ENCODE measurements at places on chromosomes 7 and 10.

- DNase-seq = no peak
These were observed 4.5 kb upstream of the PRKAR1B start for GRCh38 chr7:731440-732085.

DNA sequence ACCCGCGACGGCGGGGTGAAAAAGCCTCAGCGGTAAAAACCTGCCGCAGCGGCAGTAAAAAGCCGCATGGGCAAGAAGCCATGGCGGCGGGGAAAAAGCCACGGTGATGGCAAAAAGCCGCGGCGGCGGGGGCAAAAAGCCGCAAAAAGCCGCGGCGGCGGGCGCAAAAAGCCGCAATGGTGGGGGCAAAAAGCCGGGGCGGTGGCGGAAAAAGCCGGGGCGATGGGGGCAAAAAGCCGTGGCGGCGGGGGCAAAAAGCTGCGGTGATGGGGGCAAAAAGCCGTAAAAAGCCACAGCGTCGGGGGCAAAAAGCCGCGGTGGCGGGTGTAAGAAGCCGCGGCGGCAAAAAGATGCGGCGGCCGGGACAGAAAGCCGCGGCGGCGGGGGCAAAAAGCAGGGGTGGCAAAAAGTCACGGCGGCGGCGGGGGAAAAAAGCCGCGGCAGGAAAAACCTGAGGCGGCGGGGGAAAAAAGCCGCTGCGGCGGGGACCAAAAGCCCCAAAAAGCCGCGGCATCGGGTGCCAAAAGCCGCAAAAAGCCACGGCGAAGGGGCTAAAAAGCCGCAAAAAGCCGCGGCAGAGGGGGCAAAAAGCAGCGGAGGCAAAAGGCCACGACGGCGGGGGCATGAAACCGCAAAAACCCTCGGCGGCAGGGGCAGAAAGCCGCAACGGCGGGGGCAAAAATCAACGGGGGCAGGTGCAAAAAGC, 488.5 kb downstream of the ZNF33B start:
- no peak for DNase-seq

DNA sequence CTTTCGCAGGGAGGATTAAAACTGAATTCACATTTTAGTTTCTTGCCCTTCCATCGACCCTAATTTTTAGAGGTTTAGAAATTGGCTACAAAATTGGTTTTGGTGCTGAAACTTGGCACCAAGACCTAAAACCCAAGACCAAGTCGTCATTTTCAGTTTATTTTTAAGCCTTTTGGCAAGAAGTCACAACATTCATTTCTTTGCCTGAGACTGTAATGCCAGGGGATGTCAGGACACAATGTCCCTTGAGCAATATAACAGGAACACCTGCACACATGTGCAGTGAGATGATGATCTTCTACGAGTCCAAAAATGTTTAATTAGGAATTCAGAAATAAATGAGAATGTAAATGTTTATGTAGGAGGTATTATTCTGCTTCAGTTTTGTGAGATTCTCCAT, 335.4 kb upstream of the ANKRD30A start:
- no peak for DNase-seq

DNA sequence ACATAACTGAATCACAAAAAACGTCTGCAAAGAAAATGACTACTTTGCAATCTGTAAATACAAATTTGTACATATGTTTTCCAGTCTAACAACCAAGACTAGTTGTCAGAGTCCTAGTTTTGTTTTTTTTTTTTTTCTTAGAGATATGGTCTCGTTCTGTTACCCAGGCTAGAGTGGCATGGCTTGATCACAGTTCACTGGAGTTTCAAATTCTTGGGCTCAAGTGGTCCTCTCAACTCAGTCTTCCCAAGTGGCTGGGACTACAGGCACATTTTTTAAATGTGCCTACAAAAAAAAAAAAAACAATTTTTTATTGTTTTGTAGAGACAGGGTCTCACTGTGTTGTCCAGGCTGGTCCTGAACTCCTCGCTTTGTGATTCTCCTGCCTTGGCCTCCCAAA, 70.8 kb downstream of the ORC5 start:
- no peak for DNase-seq

GRCh38 chr10:5987747-5988146, 10.4 kb upstream of the IL15RA start:
- DNase-seq = no peak

DNA sequence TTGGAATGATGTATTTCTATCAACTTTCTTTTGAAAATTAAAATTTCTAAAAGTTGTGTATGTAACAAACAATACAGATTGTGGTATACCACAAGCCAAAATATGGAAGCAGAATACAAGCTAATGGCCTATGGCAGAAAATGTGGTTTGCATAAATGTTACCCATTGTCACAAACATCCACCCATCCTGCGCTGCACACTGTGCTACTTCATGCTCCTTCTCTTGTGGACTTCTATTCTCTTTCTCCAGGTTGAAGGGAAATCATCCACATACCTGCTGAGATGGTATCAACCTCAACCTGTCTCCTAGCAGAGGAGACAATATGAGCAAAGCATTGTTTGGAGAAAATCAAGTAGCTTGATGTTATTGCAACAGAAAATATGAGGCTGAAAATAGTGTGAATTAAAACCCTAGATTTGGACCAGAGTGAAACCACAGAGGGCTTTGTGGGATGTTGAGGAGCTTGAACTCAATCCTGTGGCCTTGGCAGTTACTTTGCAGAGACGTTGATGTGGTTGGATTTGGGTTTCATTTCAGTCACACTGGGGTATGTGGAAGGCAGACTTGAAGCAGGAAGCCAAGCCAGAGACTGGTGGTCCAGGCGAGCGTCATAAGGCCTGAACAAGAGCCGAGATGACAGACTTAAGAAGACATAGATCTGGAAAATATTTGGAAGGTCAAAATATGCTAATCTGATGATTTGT, 63.8 kb downstream of the ICA1 start:
- no peak for DNase-seq

DNA sequence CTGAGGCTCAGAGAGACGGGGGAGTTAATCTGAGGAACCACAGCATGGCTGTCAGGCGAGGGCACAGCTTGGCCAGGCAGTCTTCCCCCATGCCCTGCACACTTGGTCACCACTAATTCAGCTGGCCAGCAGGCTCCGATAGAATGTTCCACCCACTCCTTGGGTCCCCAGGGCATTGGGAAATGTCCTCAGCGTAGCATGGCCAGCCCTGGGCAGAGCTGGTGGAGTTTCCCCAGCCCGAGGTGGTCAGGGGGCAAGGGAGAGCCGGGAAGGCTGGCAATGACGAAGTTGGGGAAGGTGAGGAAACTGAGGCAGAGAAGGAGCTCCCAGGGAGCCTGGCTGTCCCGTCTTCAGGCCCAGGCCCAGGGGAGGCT, 12.1 kb upstream of the GRIFIN start:
- DNase-seq = no peak

DNA sequence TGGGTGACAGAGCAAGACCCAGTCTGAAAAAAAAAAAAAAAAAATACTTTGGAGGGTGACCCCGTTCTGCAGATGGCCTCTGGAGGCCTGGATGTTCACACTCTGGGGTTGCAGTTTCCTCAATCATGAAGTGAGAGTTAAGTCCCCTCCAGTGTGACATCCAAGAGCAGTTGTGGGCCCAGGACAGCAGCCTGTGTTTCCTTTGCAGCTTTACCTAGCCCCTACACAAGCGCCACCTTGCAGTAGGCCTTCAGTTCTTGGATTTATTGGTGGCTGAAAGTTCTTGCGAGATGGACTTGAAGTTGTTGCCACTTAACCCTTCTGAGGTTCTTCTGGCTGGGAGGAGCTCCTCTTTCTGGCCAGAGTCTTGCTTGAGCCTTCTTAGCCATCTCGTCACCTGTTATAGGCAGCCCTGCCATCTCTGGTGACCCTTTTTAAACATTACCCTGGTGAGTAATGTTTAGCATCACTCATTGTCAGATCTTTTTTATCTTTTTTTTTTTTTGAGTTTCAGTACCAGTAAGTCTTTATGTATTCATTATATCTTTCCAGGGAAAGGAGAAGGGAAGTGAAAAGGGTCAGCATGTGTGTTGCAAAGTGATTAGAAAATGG, 3.4 kb upstream of the ACTR3C start:
- DNase-seq = no peak

GRCh38 chr7:152847386-152847908, 87.9 kb downstream of the ACTR3B start:
- DNase-seq = no peak

DNA sequence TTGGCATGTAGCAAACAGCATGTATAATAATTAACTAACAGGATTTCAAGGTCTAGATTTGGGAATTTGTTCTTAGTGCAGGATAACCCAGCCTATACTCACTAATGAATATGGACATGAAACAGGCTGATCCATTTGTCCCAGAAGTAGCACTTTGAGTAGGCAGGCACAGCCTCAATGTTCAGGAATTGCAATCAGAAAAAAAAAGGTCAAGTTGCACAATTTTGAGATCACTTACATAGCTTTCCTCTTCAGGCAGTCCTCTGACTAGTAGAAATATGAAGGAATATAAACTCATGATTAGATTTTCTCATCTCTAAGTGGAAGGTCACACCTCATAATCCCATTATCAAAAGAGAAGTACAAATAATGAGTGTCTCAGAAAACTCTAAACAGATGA, 921.4 kb upstream of the CELF2 start:
- no peak for DNase-seq

DNA sequence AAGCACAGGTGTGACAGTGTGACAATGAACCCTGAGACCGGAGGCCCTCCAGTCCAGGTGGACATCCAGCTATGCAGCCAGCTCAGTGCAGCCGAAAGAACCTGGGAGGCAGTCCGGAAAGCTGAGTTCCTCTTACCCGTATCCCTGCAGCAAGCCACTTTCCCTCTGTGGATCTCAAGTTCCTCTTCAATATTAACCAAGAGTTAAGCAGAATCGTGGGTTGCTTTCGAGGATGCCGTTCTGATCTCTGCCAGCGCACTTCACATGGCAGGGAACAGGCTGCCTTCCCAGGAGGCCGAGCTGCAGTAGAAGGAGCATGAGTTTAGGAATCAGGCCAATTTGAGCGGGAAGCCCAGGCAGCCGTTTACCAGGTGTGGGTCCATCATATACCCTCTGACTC, 591.6 kb downstream of the SDK1 start:
- no peak for DNase-seq

DNA sequence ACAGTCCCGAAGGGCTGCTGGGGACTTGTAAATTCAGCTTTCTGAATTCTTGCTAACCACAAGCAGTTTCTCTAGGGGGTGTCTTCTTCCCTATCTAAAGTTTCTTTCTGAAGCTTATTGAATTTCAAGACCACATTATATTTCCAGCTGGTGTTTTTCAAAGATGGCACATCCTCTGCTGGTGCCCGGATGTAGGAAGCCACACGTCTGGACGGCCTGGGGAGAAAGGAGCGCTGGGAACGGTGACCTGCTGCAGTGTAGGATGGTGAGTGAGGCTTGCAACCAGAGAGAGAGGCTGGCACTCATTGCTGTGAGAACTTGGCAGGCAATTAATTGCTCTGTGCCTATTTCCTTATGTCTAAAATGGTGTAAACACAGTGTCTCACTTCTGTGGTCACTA, 776.4 kb downstream of the TYW1 start:
- DNase-seq = no peak

DNA sequence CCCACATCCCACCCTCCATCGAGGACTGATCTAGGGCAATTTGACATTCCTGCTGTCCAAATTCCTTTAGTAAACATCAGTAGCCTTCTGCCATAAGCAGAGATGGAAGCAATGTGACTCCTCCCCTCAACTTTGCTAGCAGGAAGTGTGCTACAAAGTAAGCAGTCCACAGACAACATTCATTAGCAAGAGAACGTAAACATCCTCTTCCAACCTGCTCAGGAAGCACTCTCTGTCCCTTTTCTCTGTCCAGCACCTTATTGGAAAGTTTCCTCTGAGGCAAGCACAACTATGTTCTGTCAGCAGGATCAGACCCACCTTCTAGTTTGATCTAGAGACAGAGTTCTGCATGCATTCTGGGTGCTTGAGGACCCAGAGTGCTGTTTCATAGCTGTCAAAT, 48.1 kb upstream of the LRGUK start:
- no peak for DNase-seq

DNA sequence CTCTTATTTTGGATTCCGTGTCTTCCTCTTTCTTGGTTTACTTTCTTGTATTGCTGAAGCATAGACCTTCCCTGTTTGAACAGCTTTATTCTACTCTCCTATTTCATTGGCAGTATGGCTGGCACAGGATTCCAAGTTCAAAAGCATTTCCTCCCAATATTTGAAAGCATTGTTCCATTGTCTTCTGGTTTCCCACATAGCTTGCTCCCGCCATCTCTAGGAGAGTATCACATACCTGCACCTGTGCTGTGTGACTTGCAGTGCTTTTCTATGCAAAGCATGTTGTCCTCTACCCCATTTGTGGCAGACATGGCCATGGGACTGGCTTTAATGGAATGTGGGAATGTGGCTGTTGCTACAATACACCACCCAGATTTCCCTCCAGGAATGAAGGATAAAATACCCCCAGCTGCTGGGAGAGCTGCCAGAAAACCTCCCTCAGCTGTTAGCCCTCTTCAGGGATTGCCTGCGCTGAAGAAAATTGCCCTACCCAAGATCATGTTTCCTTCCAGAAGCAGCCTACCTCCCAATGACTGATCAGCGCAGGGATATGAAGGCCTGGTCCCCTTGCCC, 6.9 kb upstream of the MYOF start:
- DNase-seq = no peak

DNA sequence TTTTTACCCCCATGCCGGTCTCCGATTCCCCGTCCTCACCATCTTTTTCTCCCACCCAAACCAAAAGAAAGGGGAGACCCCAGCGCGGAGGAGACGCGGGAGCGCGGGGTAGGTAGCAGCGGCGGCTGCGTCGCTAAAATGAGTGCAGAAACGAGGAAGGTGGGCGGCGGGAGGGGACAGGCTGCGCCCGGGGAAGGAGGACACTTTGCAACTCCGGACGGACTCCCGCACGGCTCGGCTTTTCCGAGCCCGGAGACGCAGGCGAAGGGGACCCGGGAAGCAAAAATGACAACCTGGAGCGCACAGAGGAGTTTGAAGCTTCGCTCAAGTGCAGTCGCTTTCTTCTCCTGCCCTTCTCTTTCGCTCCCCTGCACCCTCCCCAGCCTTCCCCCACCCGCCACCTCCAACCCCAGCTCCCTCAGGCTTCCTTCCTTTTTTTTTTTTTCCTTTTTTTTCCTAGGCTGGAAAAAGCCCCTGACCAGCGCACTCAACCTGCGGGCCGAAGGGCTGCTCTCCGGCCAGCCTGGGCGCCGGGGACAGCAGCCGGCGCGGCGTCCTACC, 453 bp downstream of the SFMBT2 start:
- no peak for DNase-seq
